ENCODE measurements at places on chromosomes 11 and 22. TPM values are rescaled to one million over a fixed set of nuclear protein-coding genes. Genes with fewer than 3 reads are reported as not detected.

- H3K27me3 ChIP-seq: no peaks in the 10 kb centered on the region
- no peak overlapping the region for H3K27ac ChIP-seq
- H3K4me3 ChIP-seq: no peak overlapping the region
- H3K4me1 ChIP-seq: peaks cover 48% of the 10 kb centered on the region
Observed at GRCh38 chr11:10350334-10350733, 45.5 kb downstream of the ADM start.

DNA sequence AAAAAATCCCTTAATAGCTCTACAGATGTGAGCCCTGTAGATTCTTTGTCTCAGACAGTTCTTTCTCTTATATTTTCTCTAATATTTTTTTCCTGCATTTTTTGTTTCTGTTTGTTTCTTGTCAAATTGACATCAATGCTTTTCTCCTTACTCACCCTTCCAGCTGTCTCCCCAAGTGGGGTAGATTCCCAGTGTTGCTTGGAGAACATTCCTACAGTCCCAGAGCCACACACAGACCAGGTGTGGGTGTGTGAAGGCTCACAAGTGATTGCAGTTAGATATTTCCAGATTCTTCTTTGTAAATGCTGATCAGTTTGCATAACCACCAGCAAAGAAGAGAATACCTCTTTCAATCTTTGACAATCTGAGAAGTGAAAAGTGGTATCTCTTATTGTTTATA, 7.5 kb downstream of the VPS51 start:
- H3K4me3 ChIP-seq: no peak overlapping the region
- peaks cover 7% of the 10 kb centered on the region for H3K36me3 ChIP-seq
- H3K27me3 ChIP-seq: no peaks in the 10 kb centered on the region

GRCh38 chr11:99773646-99774045, 752.9 kb downstream of the CNTN5 start:
- no peaks in the 10 kb centered on the region for H3K27me3 ChIP-seq
- peak; percentile 2 for DNase-seq
- no peak overlapping the region for H3K27ac ChIP-seq

- H3K27ac ChIP-seq: no peak overlapping the region
- peaks cover 40% of the 10 kb centered on the region for H3K4me1 ChIP-seq
- peaks cover 23% of the 10 kb centered on the region for H3K27me3 ChIP-seq
- DNase-seq: no peak
- no peak overlapping the region for H3K4me3 ChIP-seq
Observed at GRCh38 chr22:45968751-45969413, 8.1 kb downstream of the WNT7B start.

DNA sequence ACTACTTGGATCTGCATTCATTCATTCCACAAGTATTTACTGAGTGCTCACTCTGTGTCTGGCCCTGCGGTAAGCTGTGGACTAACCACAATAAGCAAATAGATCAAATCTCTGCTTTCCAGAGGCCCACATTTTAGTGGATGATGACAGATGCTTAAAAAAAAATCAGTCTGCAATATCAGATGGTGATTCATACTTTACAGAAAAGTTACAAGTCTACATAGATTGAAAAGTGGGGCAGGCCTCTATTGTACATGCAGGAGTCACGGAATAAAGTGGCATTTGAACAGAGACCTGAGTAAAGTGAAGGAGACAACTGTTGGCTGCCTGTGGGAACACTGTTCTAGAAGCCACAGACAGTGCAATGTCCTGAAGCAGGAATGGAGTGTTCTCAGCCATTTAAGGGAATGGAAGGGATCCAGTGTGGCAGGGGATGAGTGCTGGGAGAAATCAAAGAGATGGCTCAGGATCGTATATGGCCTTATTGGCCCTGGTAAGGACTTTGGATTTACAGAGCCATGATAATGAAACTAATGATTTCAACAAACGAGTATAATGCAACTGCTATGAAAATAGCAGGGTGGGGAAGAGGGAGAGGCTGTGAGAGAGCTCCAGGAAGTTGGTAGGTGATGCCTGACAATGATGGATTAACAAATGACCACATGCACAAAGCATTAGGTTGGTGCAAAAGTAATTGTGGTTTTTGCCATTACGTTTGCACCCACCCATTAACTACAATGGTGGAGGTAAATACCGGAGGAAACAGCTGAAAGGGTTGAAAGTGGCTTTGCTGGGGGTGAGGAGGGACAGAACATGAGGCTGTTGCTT, 31.1 kb downstream of the TMEM45B start:
- H3K4me3 ChIP-seq: no peak overlapping the region
- H3K4me1 ChIP-seq: peaks cover 41% of the 10 kb centered on the region
- H3K27me3 ChIP-seq: no peaks in the 10 kb centered on the region
- peak; percentile 83 for DNase-seq
- H3K36me3 ChIP-seq: 0 out of 2 replicates have a peak, but pooled peaks cover 1% of the 10 kb centered on the region

DNA sequence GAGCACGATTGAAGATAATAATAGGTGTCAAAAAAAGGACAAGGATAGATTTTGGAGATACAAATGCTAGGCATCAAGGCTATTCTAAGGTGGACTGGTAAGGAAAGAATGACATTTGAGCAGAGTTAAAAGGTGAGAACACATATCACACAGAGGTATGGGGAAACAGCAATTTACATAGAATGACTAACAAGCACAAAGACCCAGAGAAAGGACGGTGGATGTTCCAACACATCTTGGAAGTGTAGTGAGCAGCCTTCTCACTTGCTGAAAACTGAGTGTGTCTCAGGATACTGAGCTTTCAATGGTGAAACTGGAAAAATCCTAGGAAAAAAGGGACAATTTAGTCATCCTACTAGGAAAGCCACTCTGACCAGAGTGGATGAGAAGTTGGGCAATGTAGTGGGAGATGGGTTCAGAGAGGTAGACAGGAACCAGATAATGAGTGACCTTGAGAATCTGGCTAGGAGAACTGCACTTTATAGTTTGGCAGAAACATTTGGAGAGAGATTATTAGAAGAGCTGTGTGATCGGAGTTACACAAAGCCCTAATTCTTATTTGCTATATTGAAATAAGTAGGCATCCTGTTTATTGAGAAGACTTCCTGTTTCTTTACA, 706.0 kb downstream of the KCNA4 start:
- H3K36me3 ChIP-seq: no peaks in the 10 kb centered on the region
- no peak overlapping the region for H3K27ac ChIP-seq

DNA sequence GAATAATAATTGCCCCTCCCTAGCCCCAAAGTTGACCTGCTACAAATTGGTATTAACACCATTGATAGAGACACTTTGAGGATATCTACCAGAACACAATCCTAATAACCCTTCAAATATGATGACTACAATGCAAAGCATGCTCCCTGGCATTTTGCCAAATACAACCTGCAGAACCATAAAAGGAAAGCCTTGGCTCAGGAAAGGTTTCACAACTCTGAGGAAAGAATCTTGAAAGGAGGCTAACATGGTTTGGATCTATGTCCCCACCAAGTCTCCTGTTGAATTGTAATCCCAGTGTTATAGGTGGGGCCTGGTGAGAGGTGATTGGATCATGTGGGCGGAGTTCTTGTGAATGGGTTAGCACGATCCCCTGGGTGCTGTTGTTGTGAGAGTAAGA, 140.4 kb upstream of the ARHGAP42 start:
- H3K27me3 ChIP-seq: no peaks in the 10 kb centered on the region
- DNase-seq: no peak
- H3K36me3 ChIP-seq: no peaks in the 10 kb centered on the region

DNA sequence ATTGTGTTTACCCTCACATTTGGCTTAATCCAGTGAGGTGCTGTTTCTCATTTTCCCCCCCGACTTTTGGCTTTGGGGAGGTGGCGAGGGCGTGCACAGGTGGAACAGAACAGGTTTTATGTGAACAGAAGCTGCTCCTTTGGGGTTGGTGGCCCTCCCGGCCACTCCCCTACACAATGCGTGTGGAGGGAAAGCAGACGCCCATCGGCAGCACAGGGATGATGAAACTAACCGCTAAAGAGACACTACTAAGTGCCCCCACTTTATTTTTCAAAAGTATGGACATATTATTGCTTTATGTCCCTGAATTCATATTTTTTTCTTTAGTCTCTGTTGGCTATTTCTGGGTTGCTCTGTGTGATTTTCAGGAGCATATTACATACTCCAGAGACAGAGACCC, 160.9 kb downstream of the ENTHD1 start:
- no peak overlapping the region for H3K4me3 ChIP-seq
- peaks cover 8% of the 10 kb centered on the region for H3K27me3 ChIP-seq
- DNase-seq: no peak

DNA sequence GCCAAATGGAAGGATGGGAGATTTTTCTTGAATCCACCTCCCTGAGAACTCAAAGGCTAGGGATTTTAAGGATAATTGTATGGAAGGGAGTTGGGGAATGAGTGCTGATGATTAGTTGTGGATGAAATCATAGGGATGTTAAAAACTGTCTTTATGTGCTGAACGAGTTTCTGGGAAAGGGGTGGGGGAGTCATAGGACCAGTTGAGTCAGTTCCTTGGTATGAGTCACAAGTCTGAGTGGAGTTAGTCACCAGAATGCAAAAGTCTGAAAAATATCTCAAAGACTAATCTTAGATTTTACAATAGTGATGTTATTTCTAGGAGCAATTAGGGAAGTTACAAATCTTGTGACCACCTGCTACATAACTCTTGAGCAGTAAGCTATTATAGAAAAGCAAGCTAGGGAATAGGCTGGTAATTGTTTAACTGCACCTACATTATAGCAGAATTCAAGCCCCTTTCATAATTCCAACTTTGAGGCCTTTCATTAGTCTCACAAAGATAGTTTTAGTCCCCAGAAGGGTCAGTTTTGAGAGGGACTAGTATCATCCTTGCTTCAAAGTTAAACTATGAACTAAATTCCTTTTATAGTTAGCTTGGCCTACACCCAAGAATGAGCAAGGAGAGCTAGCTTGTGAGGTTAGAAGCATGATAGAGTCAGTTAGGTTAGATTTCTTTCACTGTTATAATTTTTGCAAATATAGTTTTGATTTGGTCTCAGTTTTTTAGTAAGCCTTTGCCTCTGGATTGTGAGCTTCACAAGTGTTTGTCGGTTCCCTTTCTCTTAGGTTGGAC, 668.0 kb downstream of the ETS1 start:
- no peak for DNase-seq
- H3K36me3 ChIP-seq: no peaks in the 10 kb centered on the region
- H3K4me1 ChIP-seq: no peaks in the 10 kb centered on the region
- H3K27ac ChIP-seq: no peak overlapping the region
- H3K4me3 ChIP-seq: no peak overlapping the region

GRCh38 chr11:44243595-44244343, 66.2 kb downstream of the ALX4 start:
- peak; percentile 77 for DNase-seq
- H3K27ac ChIP-seq: peak overlapping the region; percentile 50
- H3K27me3 ChIP-seq: no peaks in the 10 kb centered on the region

DNA sequence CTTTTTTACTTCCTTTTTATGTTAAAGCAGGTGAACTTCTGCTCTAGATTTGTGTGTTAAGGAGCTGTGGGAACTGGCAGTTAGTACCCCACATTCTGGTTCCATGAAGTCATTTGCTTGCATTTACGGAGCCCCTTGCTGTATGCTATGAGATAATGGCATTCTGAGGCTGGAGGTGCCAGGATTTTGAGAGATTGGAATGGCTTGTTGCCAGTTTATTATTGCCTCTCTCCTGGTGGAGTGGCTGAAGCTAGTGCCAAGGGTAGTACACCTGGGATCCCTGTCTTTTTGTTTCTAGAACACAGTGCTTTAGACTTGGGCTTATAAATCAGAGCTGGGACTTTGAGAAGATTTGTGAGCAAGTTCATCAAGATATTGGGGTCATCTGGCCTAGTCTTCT, 73.8 kb downstream of the STIM1 start:
- no peak for DNase-seq
- H3K4me1 ChIP-seq: peaks cover 68% of the 10 kb centered on the region
- H3K27me3 ChIP-seq: no peaks in the 10 kb centered on the region
- H3K4me3 ChIP-seq: no peak overlapping the region

- H3K36me3 ChIP-seq: no peaks in the 10 kb centered on the region
- no peak for DNase-seq
- H3K27ac ChIP-seq: no peak overlapping the region
- no peaks in the 10 kb centered on the region for H3K27me3 ChIP-seq
- no peaks in the 10 kb centered on the region for H3K4me1 ChIP-seq
- no peak overlapping the region for H3K4me3 ChIP-seq
Observed at GRCh38 chr11:79950172-79950571, 509.3 kb upstream of the TENM4 start.

GRCh38 chr22:30941363-30941740, 27.2 kb downstream of the MORC2 start:
- peaks cover 45% of the 10 kb centered on the region for H3K36me3 ChIP-seq
- no peak for DNase-seq
- no peaks in the 10 kb centered on the region for H3K27me3 ChIP-seq
- no peak overlapping the region for H3K4me3 ChIP-seq
- no peaks in the 10 kb centered on the region for H3K4me1 ChIP-seq
- H3K27ac ChIP-seq: no peak overlapping the region

DNA sequence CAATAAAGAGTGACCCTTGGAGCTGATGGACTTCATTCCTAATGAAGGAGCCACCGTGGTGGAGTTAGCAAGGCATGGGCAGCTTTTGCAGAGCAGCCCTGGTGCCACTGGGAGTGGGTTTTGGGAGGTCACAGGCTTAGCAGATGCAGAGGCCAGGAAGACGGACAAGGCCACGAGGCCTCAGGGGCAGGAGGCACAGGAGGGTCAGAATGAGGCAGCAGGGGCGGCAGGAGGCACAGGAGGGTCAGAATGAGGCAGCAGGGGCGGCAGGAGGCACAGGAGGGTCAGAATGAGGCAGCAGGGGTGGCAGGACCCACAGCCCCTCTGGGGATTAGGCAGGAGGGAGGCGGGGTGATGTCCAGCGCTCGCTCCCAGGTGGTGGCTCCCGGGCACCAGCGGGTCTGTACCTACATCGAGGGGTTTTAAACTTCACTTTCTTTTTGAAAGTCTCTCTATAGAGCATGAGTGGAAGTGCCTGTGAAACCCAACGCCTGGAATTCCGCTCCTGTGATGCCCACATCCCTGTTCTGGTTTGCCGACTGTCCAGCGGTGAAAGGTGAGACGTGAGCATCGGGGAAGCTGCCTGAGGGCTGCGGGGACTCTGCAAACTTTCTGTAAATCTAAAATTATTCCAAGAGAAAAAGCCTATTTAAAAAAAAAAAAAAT, 521.6 kb downstream of the BRD1 start:
- no peaks in the 10 kb centered on the region for H3K36me3 ChIP-seq
- H3K4me3 ChIP-seq: no peak overlapping the region
- H3K27me3 ChIP-seq: peaks cover 64% of the 10 kb centered on the region

FAM83F gene
- not detected for polyA plus RNA-seq

FGF19 gene
- polyA plus RNA-seq: 0.16 TPM

PISD gene
- 30.1 TPM for polyA plus RNA-seq

MYOD1 gene
- not detected for polyA plus RNA-seq

CBLIF gene
- not detected for polyA plus RNA-seq

LRRC74B gene
- not detected for polyA plus RNA-seq

TEX12 gene
- not detected for polyA plus RNA-seq

FAT3 gene
- not detected for polyA plus RNA-seq
